ENCODE measurements at places on chromosomes 2 and 18.

DNA sequence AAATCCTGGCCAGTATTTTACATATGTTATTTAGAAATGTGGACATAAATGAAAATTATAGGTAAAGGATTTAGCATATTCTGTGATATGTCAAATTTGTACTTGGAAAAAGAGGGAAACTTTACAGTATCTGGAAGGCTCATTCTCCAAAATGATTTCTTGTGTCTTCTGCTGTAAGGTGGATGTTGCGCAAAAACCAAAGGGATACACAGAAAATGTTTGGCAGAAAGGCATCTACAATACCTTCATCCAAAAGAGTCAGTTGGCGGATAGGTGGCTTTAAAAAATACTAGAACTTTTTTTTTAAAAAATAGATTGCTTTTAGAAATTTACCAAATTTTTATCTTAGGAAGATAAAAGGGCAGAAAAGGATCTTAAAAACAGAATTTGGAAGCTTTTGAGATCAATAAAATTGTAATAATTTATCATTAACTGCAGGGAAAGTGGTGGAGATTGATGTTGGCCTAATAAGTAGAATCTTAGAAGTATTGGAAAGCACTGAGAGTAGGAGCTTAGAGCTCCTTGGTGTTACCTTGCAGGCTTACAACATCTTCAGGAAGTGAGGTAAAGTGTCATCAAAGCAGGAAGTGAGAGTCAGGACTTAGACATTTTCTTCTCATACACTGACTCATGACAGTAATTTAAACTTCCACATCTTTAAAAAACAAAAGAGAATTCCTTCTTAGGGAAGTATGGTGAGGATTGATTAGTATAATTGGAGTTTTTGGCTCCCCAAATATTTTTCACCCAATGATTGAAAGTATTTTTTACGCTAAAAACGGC is 2.1 kb downstream of the NABP1 start:
- peaks cover 19% of the 10 kb centered on the region for H3K36me3 ChIP-seq
- H3K27me3 ChIP-seq: peaks cover 2% of the 10 kb centered on the region
- no peak for DNase-seq
- H3K4me1 ChIP-seq: peaks cover 23% of the 10 kb centered on the region

GRCh38 chr2:25557179-25558036 is 116.0 kb downstream of the DTNB start:
- no peaks in the 10 kb centered on the region for H3K36me3 ChIP-seq
- H3K27me3 ChIP-seq: no peaks in the 10 kb centered on the region
- H3K4me1 ChIP-seq: peaks cover 43% of the 10 kb centered on the region
- H3K27ac ChIP-seq: no peak overlapping the region
- no peak for DNase-seq
- no peak overlapping the region for H3K4me3 ChIP-seq

DNA sequence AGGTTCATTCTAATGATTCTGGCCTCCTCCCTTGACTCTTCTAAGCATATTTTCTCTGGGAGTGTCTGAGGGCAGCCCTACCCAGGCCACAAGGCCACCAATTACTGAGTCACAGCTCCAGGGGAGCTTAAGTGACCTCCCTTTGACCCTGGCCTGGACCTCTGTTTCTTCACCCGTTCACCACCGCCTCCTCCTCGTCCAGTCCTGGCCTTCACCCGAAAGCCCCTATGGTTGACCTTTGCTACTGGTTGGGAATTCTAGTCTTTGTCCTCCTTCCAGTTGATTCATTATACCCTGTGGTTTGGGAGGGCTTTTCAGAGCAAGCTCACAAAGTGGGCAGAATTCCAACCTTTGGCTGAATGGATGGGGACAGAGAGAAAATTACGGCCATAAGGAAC is 72.6 kb downstream of the NRP2 start:
- H3K4me3 ChIP-seq: no peak overlapping the region
- peaks cover 7% of the 10 kb centered on the region for H3K27me3 ChIP-seq
- H3K4me1 ChIP-seq: no peaks in the 10 kb centered on the region
- no peak for DNase-seq
- no peak overlapping the region for H3K27ac ChIP-seq

- no peak overlapping the region for H3K4me3 ChIP-seq
- H3K27me3 ChIP-seq: no peaks in the 10 kb centered on the region
- H3K27ac ChIP-seq: no peak overlapping the region
- no peaks in the 10 kb centered on the region for H3K4me1 ChIP-seq
Observed at GRCh38 chr18:44388329-44388728, 292.4 kb upstream of the SETBP1 start.

DNA sequence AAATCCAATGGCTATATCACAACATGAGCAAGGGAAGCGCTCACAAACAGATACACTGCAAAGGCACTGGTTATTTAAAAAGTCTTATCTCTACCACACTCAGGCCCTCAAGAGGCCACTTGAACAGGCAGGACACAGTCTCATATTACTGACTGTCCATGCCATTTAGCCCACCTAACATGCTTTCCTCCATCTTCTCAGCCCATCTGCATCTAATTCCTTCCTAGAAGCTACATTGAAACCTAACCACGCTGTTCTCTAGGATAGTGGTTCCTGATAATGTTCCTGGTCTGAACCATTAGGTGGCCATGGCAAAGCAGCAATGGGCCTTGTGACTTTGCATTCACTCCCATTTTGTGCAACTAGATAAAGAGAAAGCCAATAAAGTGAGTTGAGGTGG is 22.5 kb upstream of the NEB start:
- H3K36me3 ChIP-seq: peaks cover 4% of the 10 kb centered on the region
- H3K27ac ChIP-seq: no peak overlapping the region
- H3K4me3 ChIP-seq: no peak overlapping the region
- H3K4me1 ChIP-seq: peaks cover 2% of the 10 kb centered on the region
- DNase-seq: no peak

Data from naive thymus-derived CD8-positive, alpha-beta T cell (primary cell).